NCI-H2081 treated with DMSO at 0.1 percent for 48 hours (cell line): ENCODE measurements at places on chromosomes 13 and 19.
A peak's percentile ranks its signal among the peaks of the same experiment; 100 is the strongest.

DNA sequence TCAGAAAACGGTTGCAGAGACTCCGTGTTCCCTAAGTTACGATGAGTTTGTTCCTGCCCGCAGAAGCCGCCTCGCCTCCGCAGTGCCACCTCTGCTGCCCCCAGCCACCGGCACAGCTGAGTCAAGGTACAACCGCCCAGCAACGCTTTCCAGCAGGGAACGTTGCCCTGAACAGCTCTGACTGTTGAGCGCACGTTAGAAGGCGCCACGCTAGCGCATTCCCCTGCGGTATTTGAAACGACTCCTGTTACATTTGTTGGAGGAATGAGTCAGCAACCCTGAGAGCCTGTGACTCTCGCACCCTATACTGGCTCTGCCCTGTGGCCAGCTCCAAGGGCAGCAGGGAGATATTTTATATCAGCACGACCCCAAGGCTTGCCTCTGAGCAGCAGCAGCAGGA, 302.8 kb downstream of the TEX29 start:
- DNase-seq, result no peak

DNA sequence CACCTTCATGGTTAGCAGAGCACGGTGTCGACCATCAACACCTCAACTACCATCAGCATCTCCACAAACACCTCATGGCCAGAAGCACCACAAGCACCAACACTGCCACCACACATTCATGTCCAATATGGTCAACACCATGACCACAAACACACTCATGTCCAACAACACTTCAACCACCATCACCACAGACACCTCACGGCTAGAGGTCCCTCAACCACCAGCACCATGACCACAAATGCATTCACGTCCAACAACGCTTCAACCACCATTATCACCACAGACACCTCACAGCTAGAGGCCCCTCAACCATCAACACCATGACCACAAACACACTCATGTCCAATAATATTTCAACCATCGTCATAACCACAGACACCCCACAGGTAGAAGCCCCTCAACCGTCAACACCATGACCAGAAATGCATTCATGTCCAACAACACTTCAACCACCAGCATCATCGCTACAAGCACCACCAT, 10.2 kb downstream of the TRAPPC5 start:
- no peak for DNase-seq

GRCh38 chr19:43624933-43625332, 5.5 kb upstream of the ZNF428 start:
- DNase-seq, result no peak

DNA sequence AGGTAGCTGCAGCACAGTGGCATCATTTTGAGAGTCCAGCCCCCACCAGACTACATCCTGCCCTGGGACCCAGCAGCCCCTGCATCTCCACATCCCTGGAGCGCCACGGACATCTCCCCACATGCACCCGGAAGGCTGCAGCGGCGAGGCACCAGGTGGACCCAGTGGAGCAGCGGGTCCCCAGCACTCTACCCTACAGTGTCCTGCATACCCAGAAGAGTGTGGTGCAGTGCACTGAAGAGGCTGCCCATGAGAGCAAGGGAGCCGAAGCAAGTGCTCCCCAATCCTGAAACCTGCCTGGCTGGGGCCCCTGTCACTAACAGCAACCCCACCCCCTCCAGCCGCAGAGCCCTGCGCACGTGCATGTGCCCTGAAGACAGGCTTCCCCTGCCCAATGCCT, 21.3 kb upstream of the SLC7A9 start:
- DNase-seq, result no peak

GRCh38 chr13:92836171-92836570, 390.4 kb upstream of the GPC6 start:
- no peak for DNase-seq

GRCh38 chr13:50537029-50537428, 306.5 kb downstream of the DLEU7 start:
- no peak for DNase-seq

GRCh38 chr13:74927823-74928222, 554.1 kb downstream of the TBC1D4 start:
- no peak for DNase-seq

DNA sequence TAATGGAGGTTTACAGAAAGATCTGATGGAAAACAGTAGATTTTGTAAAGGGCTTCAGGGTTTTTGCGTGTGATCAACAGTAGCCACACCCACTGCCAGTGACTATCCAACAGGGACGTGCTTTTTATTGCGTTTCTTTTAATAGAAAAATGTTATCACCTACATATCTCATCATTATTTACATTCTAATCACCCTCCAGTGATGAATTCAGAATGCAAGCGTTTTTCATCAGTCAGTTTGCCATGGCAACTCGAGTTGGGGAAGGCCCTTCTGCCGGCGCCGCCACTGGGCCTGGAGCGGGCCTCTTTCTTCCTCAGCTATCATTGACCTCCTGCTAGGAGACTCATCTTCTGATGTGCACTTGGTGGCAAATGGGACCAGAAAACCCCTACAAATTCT, 90.3 kb upstream of the TMTC4 start:
- DNase-seq, result no peak

DNA sequence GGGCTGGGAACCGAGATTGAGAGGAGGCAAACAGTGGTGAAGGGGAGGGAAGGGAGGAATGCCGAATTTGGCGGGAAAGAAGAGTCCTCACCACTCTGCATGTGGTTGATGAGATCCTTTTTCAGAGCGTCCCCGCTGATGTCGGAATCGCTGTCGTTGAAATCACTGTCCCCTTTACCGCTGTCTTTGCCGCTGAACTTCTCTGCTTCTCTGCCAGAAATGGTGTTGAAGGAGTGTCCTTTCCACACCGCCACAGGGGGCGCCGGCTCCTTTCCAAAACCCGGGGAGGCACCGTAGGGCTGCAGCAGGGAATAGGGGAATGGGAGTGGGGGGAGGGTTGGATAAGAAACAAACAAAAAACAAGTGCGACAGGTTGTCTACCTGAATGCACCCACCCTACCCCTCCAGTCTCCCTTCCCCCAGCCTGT, 3.1 kb downstream of the PCDH8 start:
- no peak for DNase-seq

- no peak for DNase-seq
These were observed 172.0 kb downstream of the DLEU7 start for GRCh38 chr13:50671497-50671850.

GRCh38 chr19:58059003-58059670, at the start of gene ZNF135:
Gene ZNF135 (plus strand): TSS chr19:58059282. CDS start chr19:58060003, 721 bp downstream.
- no peak for DNase-seq

GRCh38 chr19:36128392-36128736, 11.5 kb upstream of the CAPNS1 start:
- DNase-seq, result no peak

DNA sequence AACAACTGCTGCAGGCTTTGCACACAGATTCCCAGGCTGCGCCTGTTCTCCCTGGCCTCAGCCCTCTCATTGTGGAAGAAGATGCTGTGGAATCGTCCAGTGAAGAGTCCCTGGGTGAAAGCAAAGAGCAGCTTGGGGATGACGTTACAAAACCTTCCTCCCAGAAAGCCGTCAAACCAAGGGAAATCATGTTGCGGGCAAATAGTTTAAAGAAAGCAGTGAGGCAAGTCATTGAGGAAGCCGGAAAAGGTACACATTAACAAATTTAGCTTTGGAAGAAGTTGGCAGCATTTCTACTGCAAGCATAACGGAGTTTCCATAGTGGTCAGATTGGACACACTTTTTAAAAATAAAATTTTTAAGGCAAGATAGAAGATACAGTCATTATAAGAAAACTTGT, 82.9 kb upstream of the AKAP11 start:
- no peak for DNase-seq

DNA sequence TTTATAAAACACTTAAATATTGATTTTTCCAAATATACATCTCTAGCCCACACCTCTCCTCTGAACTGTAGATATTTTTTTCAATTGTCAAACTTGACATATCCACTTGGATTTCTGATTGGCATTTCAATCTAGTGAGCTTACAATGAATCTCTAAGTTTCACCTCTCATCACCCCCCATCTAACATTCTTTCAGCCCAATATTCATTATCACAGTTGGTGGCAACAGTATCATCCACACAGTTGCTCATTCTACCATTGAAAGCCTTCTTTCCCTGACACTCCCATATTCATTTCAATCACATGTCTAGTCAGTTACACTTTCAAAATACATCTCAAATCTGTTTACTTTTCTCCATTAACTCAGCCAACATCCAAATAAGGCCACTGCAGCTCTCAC, 385.2 kb downstream of the PCDH20 start:
- no peak for DNase-seq

- DNase-seq, result no peak
These were observed 65.8 kb upstream of the STARD13 start for GRCh38 chr13:33351319-33351718.

- DNase-seq, result no peak
These were observed 40.1 kb downstream of the LTBP4 start for GRCh38 chr19:40641281-40641680.

- DNase-seq, result peak; percentile 22
These were observed 10.6 kb downstream of the FUT6 start for GRCh38 chr19:5828661-5829566.

DNA sequence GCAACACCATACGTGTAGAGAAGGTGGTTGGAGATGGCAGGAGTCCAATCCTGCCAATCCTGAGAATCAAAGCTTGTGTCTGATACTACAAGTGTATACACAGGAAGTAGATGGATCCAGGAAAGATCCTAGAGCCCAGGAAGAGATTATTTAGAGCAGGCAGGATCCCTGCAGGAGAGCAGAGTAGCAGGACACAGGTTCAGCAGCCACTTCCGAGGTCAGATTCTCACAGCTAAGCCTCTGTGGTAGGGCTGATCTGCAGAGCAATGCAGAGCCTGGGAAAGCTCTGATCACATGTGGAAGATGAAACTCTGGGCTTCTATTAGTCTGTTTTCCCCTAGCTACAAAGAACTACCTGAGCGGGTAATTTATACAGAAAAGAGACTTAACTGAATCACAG, 28.5 kb upstream of the ZNF331 start:
- no peak for DNase-seq

DNA sequence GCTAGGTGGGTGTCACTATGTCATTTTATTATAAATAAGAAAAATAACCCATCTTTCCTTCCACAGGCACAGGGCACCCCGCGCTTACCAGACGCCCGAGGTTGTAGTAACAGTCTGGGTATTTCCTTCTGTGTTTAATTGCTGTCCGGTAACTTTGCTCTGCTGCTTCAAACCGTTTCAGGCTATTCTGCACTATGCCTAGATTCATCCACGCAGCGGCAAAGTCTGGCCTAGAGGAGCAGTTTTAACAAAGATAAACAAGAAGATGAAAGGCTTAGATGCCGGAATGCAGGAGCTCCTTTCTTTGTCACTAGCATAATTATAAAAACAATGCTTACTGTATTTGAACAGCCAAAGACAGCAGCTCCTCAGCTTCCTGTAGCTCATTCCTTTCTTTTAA, 36.9 kb upstream of the GGACT start:
- DNase-seq, result no peak

- no peak for DNase-seq
These were observed 184.4 kb downstream of the DNAJC3 start for GRCh38 chr13:95861296-95861695.

DNA sequence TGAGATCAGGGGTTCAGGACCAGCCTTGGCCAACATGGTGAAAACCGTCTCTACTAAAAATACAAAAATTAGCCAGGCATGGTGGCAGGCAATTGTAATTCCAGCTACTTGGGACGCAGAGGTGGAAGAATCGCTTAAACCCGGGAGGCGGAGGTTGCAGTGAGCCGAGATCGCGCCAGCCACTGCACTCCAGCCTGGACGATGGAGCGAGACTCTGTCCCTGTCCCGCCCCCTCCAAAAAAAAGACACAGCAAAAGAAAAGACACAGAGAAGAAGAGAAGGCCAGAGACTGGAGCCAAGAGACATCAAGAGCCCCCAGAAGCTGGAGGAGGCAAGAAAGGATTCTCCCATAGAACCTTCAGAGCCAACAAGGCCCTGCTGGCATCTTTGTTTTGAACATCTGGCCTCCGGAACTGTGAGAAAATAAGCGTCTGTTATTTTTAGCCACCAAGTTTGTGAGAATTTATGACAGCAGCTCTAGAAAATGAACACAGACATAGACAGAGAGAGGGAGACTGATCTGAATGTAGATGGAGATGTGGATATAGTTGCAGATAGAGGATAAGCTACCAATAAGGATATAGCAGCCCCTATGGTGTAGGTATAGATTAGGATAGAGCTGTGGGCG, 25.7 kb upstream of the PNMA8B start:
- DNase-seq, result no peak

DNA sequence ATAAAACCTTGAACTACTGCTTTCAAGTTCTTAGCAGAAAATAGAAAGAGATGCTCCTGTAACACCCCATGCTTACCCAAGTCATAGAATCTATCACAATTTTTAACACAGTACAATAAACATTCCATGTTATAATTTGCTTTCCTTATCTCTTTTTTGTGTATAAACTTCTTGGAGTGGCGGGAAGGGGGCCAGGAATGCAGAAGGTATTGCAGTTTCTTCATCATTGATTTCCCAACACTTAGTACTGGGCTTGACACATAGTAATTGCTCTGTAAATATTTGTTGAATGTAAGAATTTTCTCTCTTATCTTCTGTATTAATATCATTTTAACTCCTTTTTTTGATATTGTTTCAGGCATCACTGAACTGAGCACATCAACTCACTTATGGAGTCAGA, 535.8 kb downstream of the KCTD12 start:
- no peak for DNase-seq

- no peak for DNase-seq
These were observed 56.5 kb downstream of the DCLK1 start for GRCh38 chr13:36074659-36075058.

GRCh38 chr13:77893066-77893465, 25.6 kb downstream of the EDNRB start:
- DNase-seq, result no peak

DNA sequence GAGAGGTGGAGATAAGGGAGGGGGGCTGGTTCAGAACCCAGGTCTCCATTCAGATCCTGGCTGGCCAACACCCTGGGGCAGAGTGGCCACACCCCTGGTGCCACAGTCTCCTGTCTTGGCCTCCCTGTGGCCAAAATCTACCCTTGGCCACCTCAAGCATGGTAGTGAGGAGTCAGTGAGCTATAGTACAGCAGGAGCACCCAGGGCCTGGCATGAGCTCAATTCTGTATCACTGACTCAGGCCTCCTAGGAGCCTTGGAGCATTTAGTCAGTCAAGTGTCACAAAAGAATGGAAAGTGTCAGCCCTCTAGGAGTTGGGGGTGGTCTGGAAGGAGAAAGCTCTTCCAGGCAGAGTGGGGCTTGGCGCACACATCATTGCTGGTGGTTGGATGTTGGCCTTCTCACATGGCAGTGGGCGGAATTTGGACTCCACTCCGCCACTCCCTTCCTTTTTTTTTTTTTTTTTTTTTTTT, 6.6 kb upstream of the CD79A start:
- DNase-seq, result no peak

- DNase-seq, result no peak
These were observed 179.0 kb downstream of the LACC1 start for GRCh38 chr13:44058624-44059215.

DNA sequence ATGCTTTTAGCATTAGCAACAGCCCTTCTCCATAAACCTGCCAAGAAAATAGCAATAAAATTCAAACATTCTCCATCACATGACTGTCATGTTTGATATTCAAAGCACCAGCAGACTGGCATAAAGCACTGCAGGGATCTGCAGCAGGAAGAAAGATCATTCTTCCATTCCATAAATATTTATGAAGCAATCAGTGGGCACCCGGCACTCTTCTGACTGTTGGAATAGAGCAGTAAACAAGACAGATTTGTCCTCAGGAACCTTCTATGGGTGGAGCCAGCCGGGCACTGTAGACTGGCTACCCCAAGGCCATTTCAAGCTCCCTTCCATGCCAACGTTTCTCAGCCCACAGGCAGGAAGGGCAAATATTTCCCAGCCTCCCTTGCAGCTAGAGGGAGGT, 25.5 kb downstream of the PLA2G4C start:
- DNase-seq, result no peak

- DNase-seq, result no peak
These were observed 134.2 kb downstream of the TSHZ3 start for GRCh38 chr19:31214997-31215396.
